ENCODE measurements at places on chromosomes 2 and 18.

DNA sequence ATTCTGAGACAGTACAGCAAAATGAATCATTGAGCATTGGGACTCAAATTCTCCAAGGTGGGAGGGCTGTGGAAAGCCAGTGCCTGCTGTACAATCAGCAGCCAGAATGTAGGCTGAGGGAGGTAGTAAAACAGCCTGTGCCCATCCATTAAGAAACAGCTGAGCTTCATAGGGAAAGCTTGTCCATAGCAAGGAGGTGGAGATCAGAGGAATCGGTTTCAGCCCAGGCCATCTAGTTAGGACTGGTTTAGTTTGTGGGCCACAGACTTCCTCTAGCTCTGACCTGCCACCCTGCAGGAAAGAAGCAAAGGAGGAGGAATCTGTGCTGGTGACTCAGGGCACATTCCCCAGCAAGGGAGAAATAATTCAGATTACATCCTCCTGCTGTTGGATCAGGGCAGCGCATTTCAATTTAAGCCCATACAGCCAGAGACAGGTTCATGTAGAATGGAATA, 333.4 kb downstream of the SETBP1 start:
- peak; percentile 77 for DNase-seq

GRCh38 chr18:49560624-49561288, 1.1 kb upstream of the LIPG start:
- peak; percentile 43 for DNase-seq

GRCh38 chr2:20304411-20304810, 46.2 kb downstream of the PUM2 start:
- DNase-seq, result peak; percentile 79

DNA sequence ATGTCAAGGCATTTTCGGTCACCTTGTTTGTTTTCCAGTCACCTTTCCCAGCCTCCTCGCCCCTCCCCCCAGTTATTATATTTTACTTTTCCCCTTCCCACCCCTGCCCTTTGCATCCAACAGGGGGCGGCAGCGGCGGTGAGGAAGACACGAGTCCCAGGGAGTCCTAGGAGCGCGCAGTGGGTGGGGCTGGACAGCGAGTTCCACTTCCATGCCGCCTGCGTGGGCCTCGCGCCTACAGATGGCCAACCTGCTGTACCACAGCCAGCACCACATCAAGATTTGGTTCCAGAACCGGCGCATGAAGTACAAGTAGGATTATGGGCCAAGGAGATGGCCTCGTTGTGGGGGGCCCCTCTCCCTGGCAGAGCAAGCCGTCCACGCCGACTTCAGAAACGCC, 37.2 kb upstream of the EVA1A start:
- DNase-seq, result no peak
